ENCODE measurements at places on chromosomes 2 and 18.

DNA sequence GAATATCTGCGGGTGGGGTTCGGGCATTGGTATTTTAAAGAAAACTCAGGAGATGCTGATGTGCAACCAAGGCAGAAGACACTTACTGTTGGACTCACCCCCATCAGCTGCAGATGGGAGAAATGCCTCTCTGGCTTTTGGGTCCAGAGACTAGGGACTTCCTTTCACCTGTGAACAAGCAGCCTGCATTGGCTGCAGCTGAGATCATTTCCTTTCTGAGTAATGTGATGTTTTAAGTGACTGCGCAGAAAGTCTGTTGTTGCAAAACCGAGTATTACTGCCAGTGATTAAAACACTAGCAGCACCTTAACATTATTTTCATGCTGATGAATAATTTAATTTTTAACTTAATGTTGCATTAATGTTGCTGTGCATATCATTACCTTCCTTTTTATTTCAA lies 143.0 kb downstream of the TSN start:
- DNase-seq, result no peak

DNA sequence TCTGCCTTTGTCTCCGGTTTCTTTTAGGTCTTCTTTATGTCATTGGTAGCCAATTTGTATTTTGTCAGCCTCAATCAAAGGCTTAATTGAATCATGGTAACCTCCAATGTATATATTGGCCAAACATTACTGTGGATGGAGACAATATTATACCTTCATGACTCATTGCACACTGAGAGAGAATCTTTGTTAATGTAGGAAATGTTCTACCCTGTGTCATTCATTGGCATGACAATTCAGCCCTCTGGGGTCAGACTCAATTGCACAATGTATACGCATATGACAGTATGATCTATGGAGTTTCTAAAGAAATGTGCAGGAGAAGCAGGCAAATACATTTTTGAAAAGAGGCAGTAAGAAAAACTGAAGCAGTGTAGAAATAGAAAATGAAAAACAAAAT lies 162.6 kb downstream of the PDE11A start:
- DNase-seq, result no peak

DNA sequence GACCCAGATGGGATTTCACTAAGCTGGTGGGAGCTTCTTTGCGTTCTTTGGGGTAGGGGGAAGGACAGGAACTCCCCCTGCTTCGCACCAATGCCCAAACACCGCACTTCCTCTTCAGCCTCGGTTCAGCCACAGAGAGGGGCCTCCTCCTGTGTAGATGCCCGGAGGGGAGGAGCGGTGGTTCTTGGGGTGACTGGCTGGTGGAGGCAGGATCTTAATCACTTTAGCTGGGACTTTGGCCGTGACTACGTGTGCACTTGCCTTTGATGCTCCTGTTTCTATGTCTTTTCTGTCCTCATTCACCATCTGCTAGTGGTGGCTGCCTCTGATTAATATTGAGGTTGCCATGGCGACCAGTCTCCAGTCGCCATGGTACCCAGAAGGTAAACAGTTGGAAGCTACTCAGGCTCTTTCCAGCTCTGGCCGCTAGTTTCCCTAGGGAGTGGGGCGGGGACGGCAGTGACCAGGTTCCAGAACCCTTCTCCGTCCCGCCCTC lies 1.9 kb downstream of the CNGA3 start:
- no peak for DNase-seq

DNA sequence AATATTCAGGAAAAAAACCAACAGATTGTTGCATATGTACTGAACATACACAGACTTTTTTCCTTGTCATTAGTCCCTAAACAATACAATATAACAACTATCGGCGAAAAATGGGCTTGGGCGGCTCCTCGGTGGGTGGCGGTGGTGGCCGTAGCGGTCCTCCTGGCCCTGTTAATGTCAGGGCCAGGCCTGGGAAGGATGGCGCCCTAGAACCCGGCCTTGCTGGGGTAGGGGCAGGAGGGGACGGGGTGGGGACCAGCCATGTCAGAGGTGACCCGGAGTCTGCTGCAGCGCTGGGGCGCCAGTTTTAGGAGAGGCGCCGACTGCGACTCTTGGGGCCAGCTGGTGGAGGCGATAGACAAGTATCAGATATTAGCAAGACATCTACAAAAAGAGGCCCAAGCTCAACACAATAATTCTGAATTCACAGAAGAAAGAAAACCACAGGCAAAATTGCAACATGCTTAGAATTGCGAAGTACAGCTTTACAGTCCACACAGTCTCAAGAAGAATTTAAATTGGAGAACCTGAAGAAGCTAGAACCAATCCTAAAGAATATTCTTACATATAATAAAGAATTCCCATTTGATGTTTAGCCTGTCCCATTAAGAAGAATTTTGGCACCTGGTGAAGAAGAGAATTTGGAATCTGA lies 36.5 kb downstream of the ROCK2 start:
- no peak for DNase-seq

GRCh38 chr18:35127201-35127600 lies 86.0 kb downstream of the MAPRE2 start:
- DNase-seq, result no peak

GRCh38 chr2:41709702-41710599 lies 337.9 kb upstream of the PKDCC start:
- DNase-seq, result no peak

DNA sequence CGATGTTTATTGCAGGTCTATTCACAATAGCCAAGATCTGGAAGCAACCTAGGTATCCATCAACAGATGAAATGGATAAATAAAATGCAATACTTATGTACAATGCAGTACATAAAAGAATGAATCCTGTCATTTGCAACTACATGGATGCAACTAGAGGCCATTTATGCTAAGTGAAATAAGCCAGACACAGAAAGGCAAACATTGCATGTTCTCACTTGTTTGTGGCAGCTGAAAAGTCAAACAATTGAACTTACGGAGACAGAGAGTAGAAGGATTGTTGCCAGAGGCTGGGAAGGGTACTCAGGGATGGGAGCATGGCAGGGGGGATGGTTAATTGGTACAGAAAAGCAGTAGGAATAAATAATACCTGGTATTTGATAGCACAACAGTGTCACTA lies 563.9 kb downstream of the TMX3 start:
- no peak for DNase-seq

DNA sequence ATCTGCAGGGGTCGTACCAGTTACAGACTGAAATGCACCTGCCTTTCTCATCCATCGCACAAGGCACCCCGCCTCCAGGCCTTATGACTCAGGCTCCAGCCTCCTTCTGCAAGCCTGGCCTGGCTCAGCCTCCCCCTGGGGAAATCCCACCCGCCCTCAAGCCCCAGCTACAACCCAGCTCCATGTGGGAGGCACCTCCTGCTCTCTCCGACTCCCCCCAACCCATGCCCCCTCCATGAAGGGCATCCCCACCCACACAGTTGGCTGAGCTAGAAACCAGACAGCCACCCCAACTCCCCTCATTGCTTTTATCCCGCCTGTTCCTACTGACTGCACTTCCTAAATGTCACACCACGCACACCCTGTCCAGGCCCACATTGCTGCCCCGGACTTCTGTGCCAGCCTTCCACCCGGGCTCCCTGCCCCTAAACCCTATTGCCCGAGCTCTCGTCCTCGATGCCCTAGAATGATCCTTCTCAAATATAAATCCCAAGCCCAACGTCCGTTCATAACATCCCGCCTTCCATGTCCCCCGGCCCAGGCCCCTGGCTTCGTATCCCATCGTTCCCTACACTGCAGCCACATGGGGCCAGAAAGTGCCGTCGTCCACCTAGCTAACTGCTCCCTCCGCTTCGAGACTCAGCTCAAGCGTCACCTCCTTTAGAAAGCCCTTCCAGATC lies 9.9 kb downstream of the DNMT3A start:
- DNase-seq, result no peak

- peak; percentile 82 for DNase-seq
These were observed 80.2 kb downstream of the EFEMP1 start for GRCh38 chr2:55843096-55843993.

- no peak for DNase-seq
These were observed 13.9 kb upstream of the SLC4A3 start for GRCh38 chr2:219613461-219614070.

DNA sequence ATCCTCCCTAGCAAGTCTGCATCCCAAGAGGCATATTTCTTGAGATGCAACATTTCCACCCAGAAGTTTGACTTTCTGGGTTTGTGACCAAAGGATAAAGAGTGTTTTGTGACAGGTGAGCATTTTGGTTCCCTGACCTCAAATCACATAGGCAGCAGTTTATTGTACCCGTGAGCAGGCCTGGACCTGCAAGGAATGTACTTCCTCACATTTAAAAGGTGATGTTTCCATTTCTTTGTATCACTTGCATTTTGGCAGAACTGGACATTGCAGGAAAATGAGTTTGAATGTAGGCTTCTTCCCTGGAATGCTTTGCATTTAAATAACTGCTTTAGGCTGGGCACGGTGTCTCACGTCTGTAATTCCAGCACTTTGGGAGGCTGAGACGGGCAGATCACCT lies 160.7 kb downstream of the ALPK2 start:
- no peak for DNase-seq

- no peak for DNase-seq
These were observed 39.8 kb downstream of the PIAS2 start for GRCh38 chr18:46877329-46877987.

DNA sequence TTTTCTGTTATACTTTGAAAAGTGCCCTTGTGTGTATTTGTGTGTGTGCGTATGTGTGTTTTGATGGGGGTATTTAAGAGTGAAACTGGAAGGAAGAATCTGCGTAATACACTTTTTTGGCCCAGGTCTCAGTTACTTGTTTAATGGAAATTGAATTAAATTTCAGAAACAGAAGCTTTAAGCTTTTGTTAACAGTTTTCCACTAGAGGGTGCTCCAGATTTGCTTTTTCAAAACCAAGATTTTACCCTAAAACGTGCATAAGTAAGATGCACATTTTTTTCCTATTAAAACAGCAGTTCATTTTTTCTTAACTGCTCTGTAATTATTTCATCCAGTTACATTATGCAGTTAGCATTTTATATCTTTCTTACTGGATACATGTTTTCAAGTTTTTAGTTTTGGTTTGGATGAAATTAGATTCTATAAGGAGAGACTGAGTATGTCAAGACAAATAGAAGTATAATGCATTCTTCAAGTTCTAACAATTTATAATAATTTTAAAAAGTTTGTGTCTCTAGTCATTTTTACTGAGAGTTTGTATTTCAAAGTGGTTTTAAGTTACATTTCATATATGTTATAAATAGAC lies 97.2 kb downstream of the PIK3C3 start:
- no peak for DNase-seq

- DNase-seq, result peak; percentile 7
These were observed 175.2 kb downstream of the TGIF1 start for GRCh38 chr18:3624935-3625741.

DNA sequence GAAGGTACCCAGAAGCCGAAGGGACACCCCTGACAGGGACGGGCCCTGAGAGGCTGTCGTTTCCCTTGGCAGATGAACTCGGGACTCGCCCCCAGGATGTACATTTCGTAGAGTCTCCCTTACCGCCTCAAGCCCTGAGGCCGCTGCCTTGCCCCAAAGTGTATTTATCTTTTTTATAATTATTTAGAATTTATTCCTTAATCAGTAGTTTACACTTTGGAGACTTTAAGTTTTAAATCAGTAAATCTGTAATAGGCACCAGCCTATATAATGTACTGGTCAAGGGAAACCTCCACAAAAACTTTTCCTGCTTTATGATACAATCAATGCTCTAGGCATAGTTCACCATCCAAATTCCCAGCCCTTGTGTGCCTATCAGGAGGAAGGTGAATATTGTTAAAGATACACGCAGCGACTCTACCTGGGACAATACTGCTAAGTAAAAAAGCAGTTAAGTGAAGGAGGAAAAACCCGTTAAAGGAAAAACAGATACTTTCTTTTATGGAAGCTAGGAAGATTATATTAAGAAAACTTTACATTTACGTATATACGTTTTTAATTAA lies 848 bp downstream of the VRK2 start:
- DNase-seq, result no peak

GRCh38 chr18:46563317-46563716 lies 93.7 kb downstream of the LOXHD1 start:
- no peak for DNase-seq

DNA sequence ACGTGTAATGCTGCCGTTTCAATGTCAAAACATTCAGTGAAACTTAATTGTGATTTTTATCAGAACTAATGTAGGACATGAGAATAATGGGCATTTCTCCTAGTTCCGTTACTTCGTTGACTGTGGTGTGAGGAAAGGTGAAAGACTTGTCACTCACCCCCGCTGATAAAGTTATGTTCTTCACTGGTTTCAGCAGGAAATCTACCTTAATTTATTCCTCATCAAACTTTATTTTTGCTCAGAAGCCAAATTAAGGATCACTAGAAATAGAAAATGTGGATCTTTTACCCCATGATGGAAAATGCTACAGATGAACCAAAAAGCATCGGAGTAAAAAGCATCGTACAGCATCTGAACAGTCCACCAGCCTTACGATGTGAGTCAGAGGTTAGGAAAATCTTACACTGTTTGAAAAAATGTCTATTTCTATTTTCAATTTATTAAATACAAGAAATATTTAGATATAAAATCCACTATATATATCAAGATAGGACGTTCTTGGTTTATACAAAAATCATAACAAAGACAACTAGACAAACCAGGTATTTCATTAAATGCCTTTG lies 1.0 kb upstream of the ROCK1 start:
- DNase-seq, result peak; percentile 17

Measured in cardiac muscle cell (in vitro differentiated cells and primary cell).